ENCODE measurements at places on chromosomes 13 and 19.

DNA sequence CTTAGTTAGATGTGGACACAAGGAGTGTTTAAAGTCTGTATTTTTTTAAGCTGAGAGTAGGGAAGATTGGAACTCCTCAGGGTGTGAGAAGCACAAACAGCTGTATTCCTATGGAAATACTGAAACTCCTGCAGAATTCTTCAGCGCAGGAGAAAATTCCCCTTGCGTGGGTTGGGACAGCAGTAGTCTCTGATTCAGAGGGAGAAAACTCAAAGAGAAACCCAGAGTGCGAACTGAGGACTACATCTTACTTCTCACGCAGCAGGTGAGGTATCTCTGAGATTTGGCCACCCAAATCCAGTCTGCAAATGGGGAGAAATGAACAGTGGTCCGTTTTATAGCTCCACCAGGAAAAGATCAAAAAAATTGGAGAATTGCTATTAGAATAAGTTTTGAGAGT is 60.9 kb downstream of the FRY start:
- DNase-seq = peak; percentile 29

GRCh38 chr19:14519860-14520407 is 1.7 kb upstream of the DNAJB1 start:
- no peak for DNase-seq

DNA sequence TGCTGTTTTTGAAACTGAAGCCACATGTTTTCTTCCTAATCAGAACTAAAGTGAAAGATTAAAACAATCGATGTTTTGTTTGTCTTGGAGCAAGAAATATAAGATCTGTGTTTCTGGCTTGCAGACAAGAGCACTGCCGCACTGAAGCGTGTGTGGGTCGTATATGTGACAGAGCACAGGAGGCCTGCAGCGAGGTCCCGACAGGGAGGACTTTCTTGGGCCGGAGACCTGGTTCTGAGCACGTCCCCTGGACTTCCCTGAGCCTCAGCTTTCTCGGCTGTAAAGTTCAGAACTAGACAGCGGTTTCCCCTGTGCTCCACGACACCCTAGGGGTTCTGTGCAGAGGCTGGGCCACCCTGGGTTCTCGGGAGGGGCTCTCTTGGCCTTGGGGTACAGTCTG is 60.5 kb downstream of the GADD45B start:
- no peak for DNase-seq

DNA sequence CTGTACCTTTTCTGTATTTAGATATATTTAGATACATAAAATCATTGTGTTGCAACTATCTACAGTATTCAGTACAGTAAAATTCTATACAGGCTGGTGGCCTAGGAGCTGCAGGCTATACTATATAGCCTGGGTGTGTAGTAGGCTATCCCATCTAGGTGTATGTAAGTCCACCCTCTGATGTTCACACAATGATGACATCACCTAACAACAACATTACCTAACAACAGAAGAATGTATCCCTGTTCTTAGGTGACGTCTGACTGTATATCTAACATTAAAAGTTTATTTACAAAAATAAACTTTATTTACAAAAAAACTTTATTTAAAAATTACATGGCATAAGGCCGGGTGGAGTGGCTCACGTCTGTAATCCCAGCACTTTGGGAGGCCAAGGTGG is 28.3 kb upstream of the ZFP30 start:
- DNase-seq = no peak

GRCh38 chr13:45807520-45808099 is 43.9 kb downstream of the SIAH3 start:
- peak; percentile 45 for DNase-seq

DNA sequence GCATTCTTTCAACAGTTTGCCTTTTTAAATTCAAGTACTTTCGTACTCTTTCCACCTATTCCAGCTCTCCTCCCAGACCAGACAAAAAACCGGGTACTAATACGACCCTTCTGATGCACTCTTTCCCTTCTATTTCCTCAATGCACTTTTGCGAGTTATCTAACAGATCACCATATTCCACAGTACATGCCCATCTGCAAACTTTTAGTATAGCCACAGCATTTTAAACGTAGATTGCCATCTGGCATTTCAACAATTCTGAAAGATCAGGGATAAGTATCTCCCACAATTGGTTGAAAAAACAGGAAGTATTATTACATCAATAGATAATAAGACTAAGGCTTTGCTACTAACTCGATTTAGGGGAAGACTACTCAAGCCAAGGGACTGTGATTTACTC is 31.5 kb downstream of the RBM26 start:
- no peak for DNase-seq

DNA sequence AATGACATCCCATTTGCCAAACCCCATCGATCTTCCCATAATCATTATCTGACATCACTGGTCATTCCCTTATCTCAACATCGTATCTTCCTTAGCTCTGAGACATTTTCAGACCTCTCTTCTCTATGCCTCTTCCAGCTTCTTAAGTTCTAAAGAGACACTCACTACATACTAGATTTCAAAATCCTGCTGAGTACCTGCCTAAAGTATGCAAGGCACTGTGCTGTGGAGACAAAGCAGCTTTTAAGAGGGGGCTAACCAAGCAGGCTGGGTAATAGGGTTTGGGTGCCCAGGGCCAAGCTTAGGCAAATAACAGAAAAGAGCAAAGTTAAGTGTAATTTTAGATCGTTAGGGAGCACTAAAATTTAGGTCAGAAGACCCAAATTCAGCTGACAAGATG is 3.4 kb upstream of the POMP start:
- DNase-seq = no peak

GRCh38 chr13:102197193-102197592 is 204.7 kb downstream of the FGF14 start:
- DNase-seq = no peak

DNA sequence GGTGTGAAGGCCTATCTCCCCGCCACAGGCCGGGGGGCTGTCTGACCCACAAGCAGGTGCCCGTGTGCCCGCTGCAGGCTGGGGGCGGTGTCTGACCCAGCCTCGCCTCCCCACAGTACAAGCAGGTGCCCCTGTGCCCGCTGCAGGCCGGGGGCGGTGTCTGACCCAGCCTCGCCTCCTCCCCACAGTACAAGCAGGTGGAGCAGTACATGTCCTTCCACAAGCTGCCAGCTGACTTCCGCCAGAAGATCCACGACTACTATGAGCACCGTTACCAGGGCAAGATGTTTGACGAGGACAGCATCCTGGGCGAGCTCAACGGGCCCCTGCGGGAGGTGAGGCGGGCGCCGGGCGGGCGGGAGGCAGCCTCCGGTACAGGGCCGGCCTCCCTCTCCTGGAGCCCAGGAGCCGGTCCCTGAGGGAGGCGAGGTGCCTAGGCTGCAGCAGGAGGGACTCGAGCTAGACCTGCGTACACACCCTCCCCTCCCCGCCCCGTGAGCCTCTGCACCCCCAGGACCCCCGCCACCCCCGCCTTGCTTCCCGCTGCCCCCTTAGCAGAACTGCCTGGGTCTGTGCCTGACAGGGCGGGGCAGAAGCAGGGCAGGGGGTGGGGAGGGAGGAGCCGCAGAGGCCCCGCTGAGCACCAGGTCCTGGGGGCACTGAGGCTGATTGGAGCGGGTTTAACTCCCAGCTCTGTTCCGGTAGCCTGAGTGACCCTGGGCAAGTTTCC is 20.6 kb downstream of the HCN2 start:
- DNase-seq = no peak

DNA sequence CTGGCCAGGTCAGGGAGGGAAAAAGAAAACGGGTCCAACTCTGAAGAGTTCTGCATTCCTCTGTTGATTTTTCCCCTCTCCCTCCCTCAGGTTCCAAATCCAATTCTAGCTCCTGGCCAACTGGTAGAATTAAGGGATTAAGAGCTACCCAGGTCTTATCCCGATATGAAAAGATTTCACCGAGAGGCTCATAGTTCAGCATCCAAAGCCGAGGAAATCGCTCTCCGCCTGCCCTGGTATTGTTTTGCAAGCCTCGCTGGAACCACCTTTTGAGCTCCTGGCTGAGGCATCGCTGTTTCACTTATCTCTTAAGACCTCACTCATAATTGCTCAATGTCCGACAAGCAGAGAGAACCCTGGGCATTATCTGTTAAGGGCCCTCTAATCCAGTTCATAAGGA is 180.4 kb downstream of the URI1 start:
- no peak for DNase-seq

GRCh38 chr13:25967144-25967543 is 84.7 kb downstream of the SHISA2 start:
- DNase-seq = no peak

GRCh38 chr13:92460479-92460878 is 766.1 kb upstream of the GPC6 start:
- no peak for DNase-seq

- DNase-seq = no peak
These were observed 30.7 kb upstream of the SERPINE3 start for GRCh38 chr13:51308781-51309180.

- DNase-seq = no peak
These were observed 201.1 kb downstream of the PCDH20 start for GRCh38 chr13:61214551-61214950.

GRCh38 chr19:543910-544608 is at the start of gene GZMM:
GZMM (plus strand) TSS chr19:544053; CDS start chr19:544072, 19 bp downstream.
- peak; percentile 46 for DNase-seq

GRCh38 chr13:113527272-113527958 is 36.9 kb upstream of the DCUN1D2 start:
- no peak for DNase-seq

- DNase-seq = no peak
These were observed 33.4 kb downstream of the CAB39L start for GRCh38 chr13:49410477-49410876.

DNA sequence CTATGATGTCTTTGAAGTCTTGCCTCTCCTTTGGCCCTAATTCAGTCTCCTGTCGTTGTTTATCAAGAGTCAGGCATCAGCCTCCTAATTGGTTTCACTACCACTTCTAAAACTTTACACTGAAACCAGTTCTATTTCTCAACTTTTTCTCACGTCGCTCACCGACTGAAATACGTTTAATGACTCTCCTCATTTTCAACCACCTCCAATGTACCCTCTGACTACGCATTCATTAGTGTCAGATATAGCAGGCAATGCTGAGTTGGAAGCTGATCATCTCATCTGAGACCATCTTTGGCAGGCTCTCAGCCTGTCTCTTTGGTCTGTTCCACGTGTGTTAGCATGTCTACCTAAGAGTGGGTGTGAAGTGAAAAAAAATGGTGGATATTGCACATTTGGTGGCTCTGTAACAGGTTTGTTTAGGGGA is 128.1 kb downstream of the KL start:
- DNase-seq = no peak

DNA sequence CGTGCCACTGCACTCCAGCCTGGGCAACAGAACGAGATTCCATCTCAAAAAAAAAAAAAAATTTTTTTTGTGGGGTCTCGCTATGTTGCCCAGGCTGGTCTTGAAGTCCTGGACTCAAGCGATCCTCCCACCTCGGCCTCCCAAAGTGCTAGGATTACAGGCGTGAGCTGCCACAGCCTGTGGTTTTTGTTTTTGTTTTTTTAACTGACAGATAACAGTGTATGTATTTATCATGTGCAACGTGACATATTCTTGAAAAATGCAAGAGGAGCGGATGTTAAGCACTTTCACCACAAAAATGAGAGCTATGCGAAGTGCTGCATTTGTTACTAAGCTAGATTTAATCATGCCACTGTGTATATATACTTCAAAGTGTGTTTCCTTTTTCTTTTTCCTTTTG is 49.0 kb downstream of the ARHGEF18 start:
- no peak for DNase-seq

DNA sequence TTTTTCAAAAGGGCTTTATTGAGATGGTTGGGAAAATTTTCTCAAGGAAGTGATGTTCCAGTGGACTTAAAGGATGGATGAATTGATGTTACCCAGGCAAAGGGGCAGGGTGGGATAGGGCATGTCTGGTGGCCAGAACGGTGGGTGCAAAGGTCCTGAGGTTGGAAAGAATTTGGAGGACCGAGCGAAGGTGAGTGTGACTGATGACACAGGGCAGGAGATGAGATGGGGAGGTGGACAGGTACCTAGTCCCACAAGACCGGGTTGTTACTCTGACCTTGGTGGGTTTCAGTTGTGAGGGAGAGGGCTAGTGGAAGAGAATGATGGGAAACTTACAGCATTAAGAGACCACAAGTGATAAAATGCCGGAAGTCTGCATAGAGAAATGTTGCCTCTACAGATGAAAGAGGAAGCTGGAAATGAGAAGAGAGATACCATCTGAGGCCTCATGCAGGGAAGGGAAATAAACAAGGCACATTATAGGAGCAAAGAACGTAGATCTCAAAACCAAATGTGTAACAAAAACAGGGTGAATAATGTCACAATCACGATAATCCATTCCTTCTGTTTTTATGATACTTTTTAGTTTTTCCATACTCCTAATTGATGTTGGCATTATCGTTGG is 4.5 kb downstream of the ADGRE1 start:
- no peak for DNase-seq

GRCh38 chr13:65679240-65679639 is 1550.9 kb downstream of the PCDH9 start:
- no peak for DNase-seq

- peak; percentile 39 for DNase-seq
These were observed 29.8 kb downstream of the DGKH start for GRCh38 chr13:42078128-42078808.

- no peak for DNase-seq
These were observed 81.9 kb downstream of the ZNF726 start for GRCh38 chr19:23996549-23996948.

DNA sequence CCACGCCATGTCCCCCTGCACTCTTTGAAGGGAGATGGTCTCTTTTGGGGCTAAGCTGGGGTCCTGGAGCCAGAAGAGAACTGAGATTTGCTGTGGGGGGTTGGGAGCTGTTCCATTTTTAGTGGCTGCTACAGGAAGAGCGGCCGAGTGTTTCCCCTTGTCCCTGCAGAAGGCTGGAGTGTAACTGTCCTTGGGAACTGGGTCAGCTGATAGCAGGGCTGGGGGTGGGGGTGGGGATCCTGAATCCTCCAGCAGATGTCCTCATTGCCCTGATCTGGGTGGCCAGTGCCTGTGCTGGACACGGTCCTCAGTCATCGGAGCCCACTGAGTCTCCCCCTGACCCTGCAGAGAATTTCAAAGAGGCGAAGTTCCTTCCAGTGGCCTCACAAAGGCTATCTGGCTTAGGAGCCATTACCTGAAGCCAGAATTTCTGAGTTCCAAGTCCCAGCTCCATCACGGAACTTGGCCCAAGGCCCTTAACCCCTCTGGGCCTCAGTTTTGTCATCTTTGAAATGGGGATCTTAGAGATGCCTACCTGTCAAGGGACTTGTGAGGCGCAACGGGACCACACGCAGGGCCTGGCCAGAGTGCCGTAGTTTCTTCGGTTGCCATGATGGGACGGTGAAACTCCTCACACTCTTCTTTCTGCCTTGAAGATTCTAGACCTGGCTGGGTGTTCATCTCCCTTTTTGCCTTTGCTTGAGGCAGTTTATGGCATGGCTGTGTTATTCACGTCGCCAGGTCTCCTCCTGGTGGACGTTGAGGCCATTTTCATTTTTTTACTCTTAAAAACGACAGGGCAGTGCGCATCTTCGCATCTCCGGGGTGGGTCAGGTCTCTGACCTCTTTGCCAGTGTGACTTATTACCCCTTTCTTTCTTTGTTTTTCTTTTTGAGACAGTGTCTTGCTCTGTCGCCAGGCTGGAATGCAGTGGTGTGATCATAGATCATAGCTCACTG is 51.9 kb downstream of the DNM2 start:
- DNase-seq = peak; percentile 76

DNA sequence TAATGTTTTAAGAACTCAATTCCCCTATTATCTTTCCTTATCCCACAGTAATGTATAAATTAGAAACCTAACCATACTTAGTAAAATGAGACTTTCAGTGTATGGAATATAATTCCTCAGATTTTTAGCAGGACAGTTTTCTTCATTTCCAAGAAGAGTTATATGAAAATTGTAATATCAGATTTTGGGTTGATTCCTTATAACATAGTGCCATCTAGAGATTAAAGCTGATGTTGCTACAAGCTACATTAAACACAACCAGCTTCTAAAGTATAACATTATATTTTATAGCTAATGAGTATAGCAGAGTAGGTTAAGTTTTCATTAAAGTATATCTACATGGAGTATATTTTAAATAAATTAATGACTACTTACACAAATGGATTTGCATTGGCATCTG is 99.7 kb upstream of the MIR17HG start:
- DNase-seq = no peak
